ENCODE measurements at places on chromosomes 1 and 21. TPM values are rescaled to one million over a fixed set of nuclear protein-coding genes. Genes with fewer than 3 reads are reported as not detected.

DNA sequence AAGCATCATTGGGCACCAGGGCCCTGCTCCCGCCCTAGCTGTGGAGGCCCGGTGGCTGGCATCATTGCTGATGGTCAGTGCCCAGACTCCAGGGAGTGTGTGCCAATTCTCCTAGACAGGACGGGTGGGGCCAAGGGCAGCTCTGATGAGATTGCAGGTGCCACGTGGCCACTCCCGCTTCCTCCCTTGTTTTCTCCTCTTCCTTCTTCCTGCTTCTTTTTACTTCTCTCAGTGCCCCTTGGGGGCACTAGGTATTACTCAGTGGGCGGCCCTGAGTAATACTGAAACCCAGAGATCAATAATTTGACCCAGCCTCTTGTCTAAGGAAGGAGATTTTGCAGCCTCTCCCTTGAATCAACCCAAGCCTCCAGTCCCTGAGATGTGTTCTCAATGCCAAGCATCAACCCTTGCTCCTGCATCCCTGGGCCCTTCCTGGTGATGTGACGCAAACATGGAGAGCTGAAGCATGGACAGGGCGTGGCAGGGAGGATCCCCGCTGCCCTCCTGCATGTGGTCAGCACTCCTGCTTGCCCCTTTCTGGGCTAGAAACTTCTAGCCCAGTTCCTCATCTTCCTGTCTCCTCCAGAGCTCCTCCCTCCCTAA lies 32.4 kb downstream of the CDK18 start:
- no peak for DNase-seq

GRCh38 chr1:145990249-145990855 lies 6.0 kb downstream of the TXNIP start:
- no peak for DNase-seq

- DNase-seq: no peak
Measured at GRCh38 chr21:35172231-35172630, 123.1 kb upstream of the RUNX1 start.

DNA sequence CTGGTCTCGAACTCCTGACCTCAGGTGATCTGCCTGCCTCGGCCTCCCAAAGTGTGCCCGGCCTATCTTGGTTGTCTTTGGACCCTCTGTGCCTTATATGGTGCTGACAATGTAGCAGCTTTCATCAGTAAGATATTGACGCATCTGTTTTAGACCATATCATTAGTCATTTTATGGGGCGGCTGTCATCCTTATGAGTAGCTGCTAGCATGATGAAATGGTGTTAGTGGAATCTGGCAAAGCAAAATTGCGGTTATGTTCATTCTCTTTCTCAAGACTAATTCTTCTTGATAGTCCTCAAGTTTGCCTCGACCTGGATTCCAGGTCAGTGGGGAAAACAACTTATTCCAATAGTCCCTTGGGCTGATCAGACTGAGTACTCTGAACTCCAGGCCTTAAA lies 199.9 kb downstream of the PRDM2 start:
- peak; percentile 34 for DNase-seq

GRCh38 chr1:35885961-35886558 lies 3.1 kb downstream of the AGO1 start:
- no peak for DNase-seq

DNA sequence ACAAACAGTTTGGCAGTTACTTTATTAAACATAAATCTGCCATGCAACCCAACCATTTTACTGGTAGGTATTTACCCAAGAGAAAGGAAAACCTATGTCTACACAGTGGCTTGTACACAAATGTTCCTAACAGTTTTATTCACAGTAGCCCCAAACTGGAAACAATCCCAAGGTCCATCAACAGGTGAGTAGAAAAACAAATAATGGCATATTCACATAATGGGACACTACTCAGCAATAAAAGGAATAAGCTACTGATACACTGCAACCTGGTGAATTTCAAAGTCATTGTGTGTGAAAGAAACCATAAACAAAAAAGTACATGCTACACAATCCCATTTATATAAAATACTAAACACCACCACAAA lies 12.7 kb downstream of the KYAT3 start:
- no peak for DNase-seq

Gene FAM177B
- not detected for total RNA-seq

Gene TTC34
- total RNA-seq: 0.11 TPM

Gene LCE1D
- not detected for total RNA-seq

Gene FLG
- under 0.01 TPM for total RNA-seq

All from LHCN-M2 (cell line).